H1 (cell line): ENCODE measurements at places on chromosomes 12 and 14. TPM values are rescaled to one million over a fixed set of nuclear protein-coding genes. Genes with fewer than 3 reads are reported as not detected.

GRCh38 chr12:121801595-121802484, 2.0 kb upstream of the SETD1B start:
- no peak for DNase-seq

- DNase-seq = no peak
Measured at GRCh38 chr12:15752785-15753184, 36.4 kb downstream of the EPS8 start.

DNA sequence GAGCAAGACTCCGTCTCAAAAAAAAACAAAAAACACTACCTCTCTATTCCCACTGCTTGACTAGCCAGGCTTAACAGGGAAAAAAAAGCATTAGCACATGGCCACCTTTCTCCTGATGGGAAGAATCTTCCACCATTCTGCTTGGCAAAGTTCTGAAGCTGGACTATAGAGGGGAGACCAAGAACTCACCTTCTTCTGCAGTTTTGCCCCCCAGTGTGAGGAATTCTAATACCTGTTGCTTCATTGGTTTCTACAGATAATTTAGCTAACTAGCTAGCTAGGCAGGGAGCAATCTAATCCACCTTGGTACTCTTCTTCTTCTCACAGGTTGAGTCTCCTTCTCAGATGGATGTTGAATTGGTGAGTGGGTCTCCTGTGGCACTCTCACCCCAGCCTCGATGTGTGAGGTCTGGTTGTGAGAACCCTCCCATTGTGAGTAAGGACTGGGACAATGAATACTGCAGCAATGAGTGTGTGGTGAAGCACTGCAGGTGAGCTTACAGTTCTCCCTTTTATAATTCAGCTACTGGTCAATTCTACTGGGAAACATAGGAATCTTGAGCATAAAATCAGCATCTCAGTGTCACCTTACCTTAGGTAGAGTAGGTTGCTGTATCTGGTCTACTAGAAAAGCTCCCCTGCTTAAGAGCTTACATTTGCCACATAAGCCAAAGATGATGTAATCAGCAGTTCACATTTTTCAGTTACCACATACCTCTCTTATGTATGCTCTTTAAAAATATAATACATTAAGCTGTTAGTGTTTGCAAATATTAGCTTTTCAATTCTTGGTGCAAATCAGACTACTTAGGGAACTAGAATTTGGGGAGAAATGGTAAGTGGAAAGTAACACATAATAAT, 16.0 kb downstream of the METTL3 start:
- no peak for DNase-seq

Gene SRSF5
- polyA plus RNA-seq = 101 and 114 TPM in 2 replicates

Gene KRT81
- polyA plus RNA-seq = not detected in 2 replicates

GRCh38 chr12:104969343-104969742, 11.3 kb upstream of the SLC41A2 start:
- DNase-seq = no peak
